ENCODE measurements at places on chromosomes 2 and 18. TPM values are rescaled to one million over a fixed set of nuclear protein-coding genes. Genes with fewer than 3 reads are reported as not detected.

Gene POMC
- total RNA-seq, result 0.06 TPM

Gene LINC00305
- not detected for total RNA-seq

Gene TSPYL6
- not detected for total RNA-seq

Gene CD8A
- 0.18 TPM for total RNA-seq

Gene SERPINB10
- total RNA-seq, result not detected

Gene FAP
- total RNA-seq, result 0.11 TPM

Gene HOXD10
- 4.8 TPM for total RNA-seq

Gene EFEMP1
- total RNA-seq, result 39.6 TPM

Gene ZEB2
- 8.6 TPM for total RNA-seq

Gene COLEC12
- total RNA-seq, result 0.06 TPM
